ENCODE measurements at places on chromosomes 3 and 15.

DNA sequence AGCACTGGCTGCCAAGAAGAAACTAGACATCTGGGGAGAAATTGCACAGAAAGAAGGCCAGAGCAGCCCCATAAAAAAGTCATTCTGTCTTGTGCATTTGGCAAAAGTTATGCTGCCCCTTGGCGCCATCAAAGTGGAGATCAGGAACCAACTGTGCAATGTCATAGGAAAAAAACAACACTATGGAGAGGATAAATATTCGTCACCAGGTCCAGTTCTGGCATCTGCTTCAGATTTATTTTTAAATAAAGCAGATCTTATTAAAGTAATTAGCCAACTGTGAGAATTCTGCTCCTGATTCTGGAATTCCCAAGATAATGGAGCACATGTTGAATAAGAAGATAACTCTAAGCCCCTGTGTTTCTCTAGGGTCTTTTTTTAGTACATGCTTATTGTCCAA is 500.0 kb upstream of the IL12A start:
- DNase-seq, result no peak

- no peak for DNase-seq
Observed at GRCh38 chr3:3170998-3171397, 8.5 kb downstream of the CRBN start.

DNA sequence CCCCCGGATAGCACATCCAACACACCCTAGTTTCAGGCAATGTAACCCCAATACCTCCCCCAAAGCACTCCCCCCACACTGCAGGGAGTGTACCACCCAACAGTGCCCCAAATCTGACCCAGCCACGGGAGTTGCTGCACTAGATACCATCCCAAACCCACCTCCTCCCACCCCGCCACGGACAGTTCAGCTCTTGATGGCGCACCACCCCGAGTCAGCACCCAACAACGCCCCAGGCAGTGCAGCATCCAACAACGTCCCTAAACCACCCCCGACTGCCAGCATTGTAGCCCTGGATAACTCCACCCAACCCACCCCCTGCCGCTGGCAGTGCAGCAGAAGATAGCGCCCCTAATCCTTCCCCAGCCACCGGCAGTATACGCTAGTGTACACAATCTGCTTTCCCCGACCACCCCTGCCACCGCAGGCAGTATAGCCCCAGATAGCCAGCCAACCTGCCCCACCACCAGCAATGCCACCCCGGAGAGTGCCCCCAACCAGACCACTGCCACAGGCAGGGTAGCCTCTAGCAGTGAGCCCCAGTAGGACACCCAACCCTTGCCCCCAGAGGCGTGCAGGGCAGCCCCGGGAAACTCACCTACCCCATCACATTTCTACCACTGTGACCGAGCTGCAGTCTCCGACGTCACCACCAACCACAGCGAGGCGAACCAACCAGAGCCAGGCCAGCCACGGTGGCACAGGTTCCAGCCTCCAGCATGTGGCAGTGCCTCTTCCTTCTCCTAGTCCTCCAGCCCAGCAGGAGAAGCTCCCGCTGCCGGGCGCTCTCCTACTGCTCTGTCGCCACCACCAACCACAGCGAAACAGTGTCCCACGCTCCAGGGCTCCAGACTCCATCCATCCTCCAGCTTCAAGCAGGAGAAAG is 178.1 kb downstream of the POTEB3 start:
- no peak for DNase-seq

GRCh38 chr3:63912768-63913588 is 795 bp upstream of the SCAANT1 start:
- DNase-seq, result no peak

GRCh38 chr15:48395521-48396011 is 64.3 kb downstream of the DUT start:
- no peak for DNase-seq

GRCh38 chr3:122969585-122970469 is 57.7 kb downstream of the SEMA5B start:
- no peak for DNase-seq

DNA sequence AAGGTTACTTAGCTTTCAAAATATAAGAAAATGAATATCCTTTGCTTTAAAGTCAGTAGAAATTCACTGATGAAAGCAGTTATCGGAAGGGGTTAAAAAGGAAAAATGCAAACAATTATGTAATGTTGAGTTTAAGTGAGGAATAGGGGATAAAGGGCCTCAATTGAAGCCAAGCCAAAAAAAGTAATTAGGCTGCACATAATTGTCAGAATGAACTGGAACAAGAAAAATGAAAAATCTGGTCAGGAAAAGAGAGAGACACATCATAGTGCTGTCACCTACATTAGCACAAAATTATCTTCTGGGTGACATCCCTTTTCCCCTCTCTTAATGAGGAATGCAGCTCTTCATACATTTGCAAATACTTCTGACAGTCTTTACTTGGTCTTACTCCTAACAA is 48.8 kb upstream of the PIK3R4 start:
- no peak for DNase-seq

DNA sequence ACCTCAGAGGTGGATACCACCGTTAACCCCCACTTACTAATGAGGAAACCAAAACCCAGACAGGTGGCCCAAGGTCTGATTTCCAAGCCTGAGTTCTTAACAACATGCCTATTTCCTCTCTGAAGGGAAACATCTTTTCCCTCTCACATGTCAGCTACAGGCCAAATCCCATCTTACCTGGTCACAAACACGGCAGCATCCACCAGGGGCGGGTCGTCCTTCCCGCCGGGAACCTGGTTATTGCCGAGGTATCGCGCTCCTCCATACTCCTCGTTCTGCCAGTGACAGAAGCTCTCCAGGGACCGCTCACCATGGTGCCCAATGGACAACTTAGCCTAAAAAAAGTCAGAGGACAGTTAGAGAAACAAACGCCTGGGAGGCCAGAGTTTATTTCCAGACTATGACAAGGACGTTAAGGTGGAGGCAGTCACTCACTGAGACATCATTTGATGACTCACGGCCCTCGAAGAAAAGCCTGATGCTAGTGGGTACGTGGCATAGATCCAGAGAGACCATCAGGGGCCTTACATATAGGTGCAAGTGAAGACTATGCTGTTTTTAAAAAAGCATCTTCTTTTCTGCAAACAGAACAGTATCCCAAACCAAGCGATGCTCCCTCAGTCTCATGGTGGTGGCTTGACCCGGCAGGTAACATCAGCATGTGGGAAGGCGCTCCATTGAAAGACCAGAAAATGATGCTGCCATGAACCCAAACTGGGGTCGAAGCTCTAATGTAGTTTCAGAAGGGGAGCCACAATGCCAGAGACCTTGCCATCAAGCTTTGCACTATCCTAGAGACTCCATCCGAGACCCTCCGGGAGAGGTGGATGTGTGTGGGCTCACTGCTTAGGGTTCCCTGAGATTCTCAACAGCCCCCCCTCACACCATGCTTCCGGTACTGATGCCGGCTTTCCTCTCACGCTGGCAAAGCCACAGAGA is 80.2 kb downstream of the ADAMTS17 start:
- no peak for DNase-seq

DNA sequence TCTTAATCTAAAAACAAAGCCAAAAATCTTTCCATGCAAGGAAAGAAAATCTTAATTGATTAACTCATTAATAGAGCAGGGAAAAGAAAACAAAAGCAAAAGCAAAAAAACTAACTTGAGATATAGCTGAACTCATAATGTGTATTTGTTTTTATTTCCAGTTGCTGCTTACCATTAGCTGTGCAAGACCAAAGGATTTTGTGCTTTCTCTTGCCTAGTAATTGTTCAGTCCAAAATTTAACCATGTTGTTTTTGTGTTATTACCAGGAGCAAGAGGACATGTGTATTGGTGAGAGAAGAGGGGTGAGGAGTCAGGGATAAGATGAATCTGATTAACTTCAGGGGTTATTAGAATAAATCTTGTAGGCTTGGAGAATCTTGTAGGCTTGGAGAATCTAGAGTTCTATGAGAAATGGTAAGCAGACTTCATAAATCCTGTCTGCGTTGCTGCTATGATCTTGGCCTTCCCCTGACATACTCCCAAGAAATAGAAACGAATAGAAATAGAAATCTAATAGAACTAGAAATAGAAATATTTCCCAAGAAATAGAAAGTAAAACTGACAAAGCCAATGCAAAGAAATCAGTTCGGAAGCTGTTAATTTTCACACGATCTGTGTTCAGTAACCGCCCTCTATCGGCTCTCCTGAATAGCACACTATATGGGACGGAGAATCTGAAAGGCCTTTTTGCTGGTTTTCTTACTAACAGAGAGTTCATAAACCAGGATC is 72.6 kb upstream of the TNFSF10 start:
- DNase-seq, result peak; percentile 46

- no peak for DNase-seq
Observed at GRCh38 chr15:80822256-80822655, 43.1 kb downstream of the CEMIP start.

GRCh38 chr3:126310816-126311215 is 46.4 kb downstream of the KLF15 start:
- no peak for DNase-seq

DNA sequence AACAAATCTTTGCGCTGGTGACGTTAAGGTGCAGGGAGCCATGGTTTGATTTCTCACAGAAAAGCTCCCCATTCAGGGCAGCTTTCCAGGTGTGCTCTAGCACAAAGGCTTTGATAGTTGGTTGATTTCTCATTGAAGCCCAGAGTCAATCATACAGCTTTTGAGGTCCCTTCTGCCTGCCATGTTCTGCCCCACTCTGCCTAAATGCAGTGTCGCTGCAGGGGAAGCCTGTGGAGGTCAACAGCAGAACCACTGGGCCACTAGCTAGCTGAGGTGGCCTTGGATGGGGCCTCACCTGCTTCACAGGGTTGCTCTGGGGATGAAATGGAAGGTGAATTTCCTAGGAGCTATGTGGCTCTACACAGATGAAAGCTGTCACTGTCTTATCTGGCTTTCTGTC is 278.3 kb downstream of the TLE3 start:
- no peak for DNase-seq

DNA sequence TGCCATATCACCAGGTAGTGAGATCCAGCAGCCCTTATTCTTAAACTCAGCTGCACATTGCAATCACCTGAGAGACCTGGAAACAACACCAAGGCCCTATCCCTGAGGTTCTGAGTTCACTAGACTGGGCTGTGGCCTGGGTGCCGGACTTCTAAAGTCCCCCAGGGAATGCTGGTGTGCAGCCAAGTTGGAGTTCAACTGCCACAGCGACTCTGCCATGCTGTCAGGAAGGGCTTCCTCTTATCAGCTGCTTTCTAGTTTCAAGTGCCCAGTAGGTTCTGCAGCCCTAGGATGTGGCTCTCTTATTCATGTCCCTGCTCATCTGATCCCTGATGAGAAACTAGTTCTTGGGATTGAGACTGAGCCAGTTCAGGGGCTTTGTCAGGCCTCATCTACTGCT is 47.8 kb downstream of the ACAA1 start:
- DNase-seq, result no peak

DNA sequence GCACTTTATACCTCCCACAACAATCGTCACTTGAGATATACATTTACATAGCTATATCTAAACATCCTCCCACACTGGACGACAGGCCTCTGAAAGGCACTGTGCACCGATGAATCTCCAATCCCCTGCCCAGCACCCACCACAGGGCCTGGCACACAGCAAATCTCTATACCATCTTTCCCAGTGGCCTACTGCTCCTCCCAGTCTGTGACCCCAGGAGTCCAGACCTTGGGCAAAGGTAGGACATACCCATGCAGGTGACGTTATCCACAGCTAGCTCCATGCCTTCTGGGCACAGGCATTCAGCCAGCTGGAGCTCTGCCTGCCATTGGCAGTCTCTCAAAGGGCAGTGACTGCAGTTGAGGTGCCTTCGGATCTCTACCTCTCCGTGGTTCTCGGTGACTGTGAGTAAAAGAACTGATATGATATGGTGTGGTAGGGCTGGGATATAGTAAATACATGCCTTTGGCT is 5.8 kb downstream of the LTK start:
- DNase-seq, result no peak

GRCh38 chr3:134426660-134427181 is 52.5 kb upstream of the AMOTL2 start:
- no peak for DNase-seq

- no peak for DNase-seq
Observed at GRCh38 chr3:99730870-99731269, 86.8 kb upstream of the CMSS1 start.

DNA sequence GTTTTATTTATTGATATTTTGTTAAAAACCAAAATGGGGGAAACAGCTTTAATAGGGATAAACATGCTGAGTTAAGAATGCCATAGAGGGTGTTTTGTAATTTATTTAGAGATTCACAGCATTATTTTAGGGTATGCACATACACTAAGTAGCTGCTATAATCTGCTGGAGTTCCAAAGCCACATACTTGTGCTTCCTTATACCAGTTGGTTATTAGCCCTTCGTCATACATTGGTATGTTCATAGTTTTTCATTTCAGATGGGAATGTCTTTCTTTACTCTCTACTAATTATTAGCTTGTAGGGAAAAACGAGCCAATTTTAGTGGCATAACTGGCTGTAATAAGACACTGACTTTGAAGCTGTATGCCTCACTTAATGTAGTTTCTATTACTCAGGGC is 74.9 kb downstream of the PFN2 start:
- no peak for DNase-seq

GRCh38 chr15:41462084-41462795 is 31.4 kb upstream of the ITPKA start:
- no peak for DNase-seq

- no peak for DNase-seq
Observed at GRCh38 chr15:68195336-68196112, 9.6 kb downstream of the CALML4 start.

Measured in activated CD4-positive, alpha-beta T cell treated with anti-CD3 and anti-CD28 coated beads, Interleukin-2, amount 50 U/mL, for 24 hours (primary cell).